ENCODE measurements at places on chromosomes 2 and 18. TPM values are rescaled to one million over a fixed set of nuclear protein-coding genes. Genes with fewer than 3 reads are reported as not detected.

- DNase-seq: no peak
These were observed 232.4 kb downstream of the MEIS1 start for GRCh38 chr2:66667301-66667700.

- no peak for DNase-seq
These were observed 43.4 kb upstream of the AQP4 start for GRCh38 chr18:26908906-26909305.

DNA sequence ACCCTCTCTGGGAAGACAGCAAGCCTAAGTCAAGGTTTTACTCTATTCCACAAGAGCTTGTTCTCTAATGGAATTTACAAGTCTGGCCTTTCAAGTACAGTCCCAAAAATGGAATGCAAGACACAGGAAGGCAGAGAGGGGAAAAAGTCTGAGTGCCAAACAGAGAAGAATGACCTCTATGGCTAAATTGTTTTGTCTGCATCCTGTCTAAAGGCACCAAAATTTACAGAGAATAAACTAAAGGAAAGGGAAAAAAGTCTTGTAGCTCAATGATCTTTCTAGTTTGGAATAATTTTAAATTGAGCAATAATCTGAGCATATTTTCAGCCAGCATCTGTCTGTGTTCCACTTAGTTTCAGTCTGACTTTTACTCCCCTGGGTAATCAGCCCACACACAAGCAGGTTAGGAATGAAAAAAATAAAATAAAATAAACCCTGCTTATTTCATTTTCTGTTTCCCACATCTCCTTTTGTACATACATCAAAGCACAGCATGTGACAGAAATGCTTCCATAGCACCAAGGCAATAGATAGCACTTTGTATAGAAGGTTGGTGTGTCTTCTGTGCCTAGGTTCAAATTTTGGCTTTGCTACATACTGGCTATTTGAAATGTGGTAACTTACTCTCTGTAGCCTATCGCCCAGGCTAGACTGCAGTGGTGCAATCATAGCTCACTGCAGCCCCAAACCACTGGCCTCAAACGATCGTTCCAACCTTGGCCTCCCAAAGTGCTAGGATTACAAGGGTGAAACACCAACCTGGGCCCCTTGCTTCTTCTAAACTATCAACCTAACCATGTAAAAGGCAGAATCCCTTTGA lies 105.1 kb downstream of the SLC8A1 start:
- DNase-seq: no peak

- no peak for DNase-seq
These were observed 362.3 kb downstream of the RNF144A start for GRCh38 chr2:7279421-7279949.

GRCh38 chr2:133360882-133361281 lies 207.4 kb downstream of the NCKAP5 start:
- no peak for DNase-seq

DNA sequence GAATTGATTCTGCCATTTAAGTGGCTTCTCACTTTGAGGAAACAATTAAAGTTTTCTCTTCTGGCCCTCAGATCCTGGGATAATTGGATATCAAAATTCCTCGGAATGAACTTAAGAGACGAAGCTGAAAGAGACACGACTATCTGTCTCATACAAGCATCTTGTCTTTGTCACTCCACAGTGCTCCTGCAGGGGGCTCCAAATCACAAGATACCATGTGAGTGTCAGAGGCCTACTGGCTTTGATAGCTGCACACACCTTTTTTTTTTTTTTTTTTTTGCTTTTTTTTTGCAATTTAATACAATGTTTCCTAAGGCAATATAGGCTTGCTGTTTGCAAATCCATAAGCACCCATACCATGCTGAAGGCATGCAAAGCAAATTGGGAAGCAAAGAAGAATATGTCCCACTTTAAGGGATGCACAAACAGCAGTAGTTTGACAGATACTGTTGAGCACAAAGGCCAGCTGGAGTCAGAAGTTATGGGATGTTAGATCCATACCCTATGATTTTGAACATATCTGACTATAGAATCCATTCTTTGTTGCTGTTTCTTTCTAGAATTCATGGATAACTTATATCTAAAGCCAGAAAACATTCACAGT lies 109.0 kb upstream of the CBLN2 start:
- no peak for DNase-seq

DNA sequence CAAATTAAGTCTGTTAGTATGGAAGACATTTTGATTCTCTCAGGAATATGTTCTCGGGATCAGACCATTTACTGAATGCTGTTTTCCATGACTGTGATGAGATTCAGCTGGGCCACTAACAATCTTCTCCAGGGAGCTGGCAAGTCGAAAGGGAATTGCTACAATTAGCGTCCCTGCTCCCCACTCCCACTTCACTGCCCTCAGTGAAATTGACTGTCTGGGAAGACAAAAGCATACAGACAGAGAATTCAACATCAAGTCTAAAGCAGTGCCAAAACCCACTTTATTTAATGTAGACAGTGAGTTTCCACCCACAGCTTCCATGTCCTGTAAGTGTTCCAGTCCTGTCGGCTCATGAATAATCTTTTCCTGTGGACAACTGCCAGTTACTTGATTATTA lies 34.0 kb upstream of the COL3A1 start:
- no peak for DNase-seq

DNA sequence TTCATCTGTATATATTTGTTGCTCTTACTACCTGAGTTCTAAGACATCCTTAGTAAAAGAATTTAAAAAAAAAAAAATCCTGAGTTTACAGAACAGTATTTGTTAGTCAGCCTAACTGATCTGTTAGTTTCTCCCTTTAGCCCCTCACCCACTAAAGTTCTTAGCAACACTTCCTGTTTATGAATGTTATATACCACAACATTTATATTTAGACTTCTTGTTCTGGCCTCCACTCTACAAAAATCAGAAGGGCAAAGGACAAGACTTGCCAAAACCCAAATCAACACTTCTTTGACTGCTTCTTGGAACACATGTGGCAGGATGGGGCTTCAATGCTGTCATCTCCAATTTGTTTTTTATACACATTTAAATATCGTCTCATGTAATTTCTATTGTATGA lies 71.1 kb downstream of the MGAT5 start:
- no peak for DNase-seq

- no peak for DNase-seq
These were observed 173.1 kb upstream of the STON1 start for GRCh38 chr2:48356701-48357325.

GRCh38 chr2:13558368-13558767 lies 841.6 kb downstream of the TRIB2 start:
- no peak for DNase-seq

DNA sequence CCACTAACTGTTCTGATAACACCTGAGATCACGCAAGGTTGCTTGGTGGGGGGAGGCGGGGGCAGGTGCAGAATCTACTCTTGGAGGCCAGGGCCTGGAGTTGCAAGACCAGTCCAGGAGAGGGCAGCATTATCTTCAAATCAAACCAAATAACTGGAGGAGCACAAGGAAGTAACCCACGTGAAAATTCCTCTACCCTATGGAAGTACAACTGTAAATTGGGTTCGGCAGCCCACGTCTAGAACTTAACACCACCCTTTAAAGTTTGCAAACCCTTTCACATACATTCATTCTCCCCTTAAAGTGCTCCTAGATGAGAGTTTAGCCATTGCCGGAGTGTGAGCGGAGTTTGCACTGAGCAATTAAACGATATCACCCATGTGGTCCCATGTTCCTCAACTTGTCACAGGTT lies 19.6 kb upstream of the CXCR1 start:
- DNase-seq: no peak

DNA sequence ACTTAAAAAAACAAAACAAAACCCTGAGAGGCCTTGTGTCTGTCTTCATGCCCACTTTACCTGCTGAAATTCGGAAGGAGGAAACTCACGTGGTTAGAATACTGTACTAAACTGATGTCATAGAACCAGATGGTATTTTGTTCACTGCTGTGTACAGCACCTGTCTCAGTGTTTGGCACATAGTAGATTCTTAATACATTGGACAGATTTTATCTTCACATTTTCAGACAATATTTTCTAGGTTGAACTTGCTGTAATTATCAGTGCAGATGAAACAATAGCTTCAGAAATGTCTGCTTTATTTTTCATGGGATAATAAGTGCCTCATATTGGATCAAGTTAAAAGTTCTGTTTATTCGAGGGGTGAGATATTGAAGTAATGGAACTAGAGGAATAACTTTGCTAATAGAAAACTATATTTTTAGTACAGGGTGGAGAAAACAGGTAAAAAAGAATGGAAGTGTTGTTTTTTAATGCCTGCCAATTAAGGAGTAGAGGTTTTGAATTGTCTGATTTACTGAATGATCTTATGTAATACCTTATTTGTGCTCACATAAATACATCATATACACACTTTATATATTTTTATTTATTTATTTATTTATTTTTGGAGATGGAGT lies 23.7 kb downstream of the DDX1 start:
- no peak for DNase-seq

GRCh38 chr2:135124924-135125886 lies 73.1 kb downstream of the RAB3GAP1 start:
- DNase-seq: no peak

DNA sequence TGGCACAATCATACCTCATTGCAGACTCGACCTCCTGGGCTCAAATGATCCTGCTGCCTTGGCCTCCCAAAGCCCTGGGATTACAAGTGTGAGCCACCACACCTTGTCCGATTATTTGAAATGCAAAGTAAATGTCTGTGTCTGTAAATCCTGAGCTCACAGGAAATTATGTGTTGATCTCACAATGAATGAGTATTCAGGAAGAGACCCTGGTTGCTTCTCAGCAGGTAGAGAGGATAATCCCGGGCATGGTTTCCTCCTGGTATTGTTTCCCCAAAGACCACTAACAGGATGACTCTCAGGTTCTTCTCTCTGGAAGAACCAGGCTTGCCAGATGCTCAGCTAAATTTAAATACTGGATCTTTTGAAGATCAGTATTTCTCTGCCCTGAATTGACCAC lies 147.6 kb downstream of the LDLRAD4 start:
- DNase-seq: peak; percentile 45

DNA sequence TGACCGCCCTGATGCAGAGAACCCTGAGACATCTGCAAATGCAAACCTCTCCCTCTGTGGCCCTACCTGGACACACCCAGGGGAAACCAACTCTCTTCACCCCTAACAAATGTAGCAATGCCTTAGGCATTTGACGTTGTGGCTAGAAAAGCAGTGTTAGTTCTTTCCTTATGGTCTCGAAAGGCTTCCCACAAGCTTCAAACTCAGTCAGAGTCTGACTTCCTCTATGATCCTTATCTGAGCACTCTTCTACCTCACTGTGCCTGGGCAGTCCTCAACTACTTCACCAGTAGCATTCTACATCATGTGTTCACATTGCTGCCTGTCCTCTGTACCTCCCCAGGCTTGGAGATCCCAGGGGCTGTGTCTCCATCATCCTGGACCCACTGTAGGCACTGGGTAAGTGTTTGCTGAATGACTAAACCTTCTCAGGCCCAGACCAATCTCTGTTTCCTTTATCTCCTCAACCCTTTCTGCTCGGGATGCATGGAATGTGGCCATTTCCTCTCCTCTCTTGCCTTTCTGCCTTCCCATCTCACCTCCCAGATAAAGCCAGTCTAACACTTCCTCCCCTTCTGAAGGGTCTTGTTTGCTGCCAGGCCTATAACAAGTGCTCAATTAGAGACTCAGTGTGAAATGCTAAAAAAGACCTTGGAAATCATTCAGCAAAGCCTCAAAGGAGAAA lies 91.7 kb upstream of the ACAA2 start:
- no peak for DNase-seq

- no peak for DNase-seq
These were observed 308.1 kb downstream of the GBX2 start for GRCh38 chr2:235860111-235860510.

GRCh38 chr2:128451084-128452023 lies 132.7 kb upstream of the HS6ST1 start:
- peak; percentile 90 for DNase-seq

DNA sequence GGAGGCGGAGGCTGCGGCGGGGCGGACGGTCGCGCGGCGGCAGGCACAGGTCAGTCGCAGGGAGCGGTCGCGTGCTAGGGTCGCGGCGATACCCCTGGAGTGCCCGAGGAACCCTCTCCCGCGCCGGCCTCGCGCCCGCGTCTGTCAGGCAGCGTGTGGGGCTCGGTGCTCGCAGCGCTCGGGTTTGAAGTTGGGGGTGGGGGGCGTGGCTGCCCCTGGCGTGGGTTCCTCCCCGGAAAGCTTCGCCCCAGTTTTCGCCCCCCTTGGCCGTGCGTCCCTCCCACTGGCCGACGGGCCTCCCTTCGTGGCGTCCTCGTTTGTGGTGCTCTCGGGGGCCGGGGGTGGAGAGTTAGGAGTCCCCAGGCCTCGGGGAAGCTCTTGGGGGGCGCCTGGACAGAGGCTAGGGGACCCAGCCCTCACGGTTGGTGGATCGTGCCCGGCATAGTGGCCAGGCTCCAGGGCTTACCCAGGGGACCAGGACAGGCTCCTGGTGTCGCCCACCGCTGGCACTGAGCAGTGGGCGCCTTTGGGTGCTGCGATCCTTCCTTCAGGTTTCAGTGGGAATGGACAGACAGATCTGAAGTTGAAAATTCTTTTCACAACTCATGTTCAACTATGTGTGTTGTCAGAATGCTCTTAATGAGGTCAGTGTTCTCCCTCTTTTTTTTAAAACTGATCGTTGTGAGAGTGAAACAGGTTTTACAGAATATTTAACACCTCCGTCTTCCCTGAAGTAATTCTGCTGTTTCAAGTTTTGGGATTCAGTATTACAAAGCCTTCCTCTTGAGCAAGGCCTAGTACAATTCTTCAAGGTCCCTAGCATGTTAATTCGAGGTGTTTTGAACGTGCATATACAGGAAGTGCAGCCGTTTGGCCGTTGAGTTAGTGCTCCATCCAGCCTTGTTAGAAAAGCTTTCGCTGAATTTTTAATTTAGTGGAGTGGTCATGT lies 604 bp downstream of the RALBP1 start:
- no peak for DNase-seq

- DNase-seq: peak; percentile 26
These were observed 105.1 kb downstream of the BCL2L11 start for GRCh38 chr2:111225856-111226255.

GRCh38 chr2:182980115-182980514 lies 58.1 kb downstream of the NCKAP1 start:
- DNase-seq: no peak

DNA sequence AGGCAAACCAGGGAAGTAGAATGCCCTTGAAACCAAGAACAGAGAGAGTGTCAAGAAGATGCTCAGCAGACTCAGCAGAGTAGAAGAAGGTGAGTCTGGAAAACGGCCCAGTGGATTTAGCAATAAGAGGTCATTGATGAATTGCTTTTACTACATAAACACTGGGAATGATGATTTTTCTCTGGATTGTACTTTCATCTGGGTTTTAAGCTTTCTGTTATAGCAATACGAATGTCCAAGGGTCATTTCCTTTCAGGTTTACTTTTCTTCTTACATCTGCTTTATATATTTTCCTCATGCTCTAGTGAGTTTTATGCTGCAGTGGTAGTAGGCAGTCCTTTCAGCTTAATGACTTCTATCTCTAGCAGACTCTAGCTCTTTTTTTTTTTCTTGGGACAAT lies 16.9 kb downstream of the EML6 start:
- DNase-seq: no peak

Gene EVX2
- total RNA-seq: not detected

Gene HPCAL1
- total RNA-seq: 34.5 TPM

Gene KRCC1
- 21.9 TPM for total RNA-seq

Gene DSC1
- total RNA-seq: not detected

Gene B3GNT7
- total RNA-seq: 3.7 TPM

Gene DSC2
- total RNA-seq: 2.1 TPM

Gene SERPINB7
- total RNA-seq: not detected

Gene GULP1
- total RNA-seq: 33.3 TPM

Gene HAAO
- total RNA-seq: 3.2 TPM

Gene SNTG2
- 5.2 TPM for total RNA-seq

Gene MAP3K19
- not detected for total RNA-seq

All from esophagus muscularis mucosa (tissue), 4 donors.